T-helper 17 cell (primary cell): ENCODE measurements at places on chromosomes 1 and 21.

DNA sequence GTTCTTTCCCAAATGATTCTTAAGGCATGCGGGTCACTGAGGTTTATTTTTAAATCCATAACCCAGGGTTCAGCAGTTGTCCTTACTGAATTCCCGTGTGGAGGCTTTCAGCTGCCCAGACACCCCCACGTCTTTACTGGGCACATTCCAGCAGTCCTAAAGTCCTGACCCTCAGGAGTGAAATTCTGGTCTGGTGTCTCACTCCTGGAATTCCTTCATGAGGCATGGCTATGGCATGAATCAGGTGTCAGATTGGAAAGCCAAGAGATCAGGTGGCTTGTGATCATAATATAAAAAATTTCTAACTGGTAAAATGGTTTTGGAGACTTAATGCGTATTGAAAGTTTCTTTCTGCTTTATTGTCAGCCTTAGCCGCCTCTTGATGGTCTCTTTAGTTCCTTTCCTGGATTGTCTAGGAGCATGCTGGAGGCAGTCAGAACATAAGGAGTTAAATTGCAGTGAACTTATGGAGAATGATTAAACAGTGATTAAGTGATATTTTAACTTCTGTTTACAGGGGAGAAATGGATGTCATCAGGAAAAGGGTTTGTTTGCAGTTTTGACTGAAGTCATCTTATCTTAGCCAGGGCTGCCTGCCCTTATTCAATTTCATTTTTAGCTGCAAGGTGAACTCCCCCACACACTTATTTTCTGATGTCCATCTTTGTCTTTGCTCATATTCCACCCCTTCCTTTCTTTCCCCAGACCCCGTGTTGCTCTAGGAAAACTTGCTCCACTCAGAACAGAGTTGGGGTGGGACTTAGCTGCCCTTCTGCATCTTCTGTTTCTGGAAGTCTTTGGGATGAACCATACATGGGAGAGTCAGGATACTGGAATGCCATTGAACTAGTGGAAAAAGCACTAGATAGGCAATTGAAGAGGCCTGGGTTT lies 25.7 kb upstream of the MACF1 start:
- DNase-seq, result no peak

DNA sequence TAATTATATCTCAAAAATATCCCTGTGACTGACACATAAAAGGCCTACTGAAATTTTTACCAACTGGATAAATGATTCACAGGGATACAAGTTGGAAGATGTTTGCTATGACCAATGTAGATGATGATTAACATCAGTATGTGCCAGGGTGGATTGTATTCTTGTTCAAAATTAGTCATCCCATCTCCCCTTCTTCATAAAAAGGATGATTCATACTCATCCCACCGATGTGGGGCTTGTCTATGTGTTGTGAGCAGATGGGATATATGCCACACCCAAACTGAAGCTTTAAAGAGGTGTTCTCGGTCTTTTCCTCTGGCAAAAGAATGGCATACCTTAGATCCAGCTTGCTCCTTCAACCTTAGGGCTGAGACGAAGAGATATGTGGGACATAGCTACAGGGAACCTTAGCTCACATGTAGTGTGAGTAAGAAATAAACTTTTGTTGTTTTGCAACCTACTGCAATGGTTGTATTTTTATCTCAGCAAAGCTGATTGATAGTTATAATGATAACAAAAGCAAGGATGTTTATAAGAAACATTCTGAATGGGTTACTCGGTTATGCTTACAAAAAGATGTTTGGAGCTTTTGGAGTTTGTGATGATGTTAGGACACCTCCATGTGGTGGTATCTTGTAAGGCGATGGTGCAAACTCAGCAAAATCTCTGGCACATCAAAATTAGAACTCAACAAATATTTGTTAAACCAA lies 29.4 kb downstream of the SPATA17 start:
- no peak for DNase-seq

- no peak for DNase-seq
These were observed 25.0 kb downstream of the LAMB3 start for GRCh38 chr1:209627027-209627731.

GRCh38 chr21:41666641-41667081 lies 100.2 kb downstream of the RIPK4 start:
- no peak for DNase-seq

- no peak for DNase-seq
These were observed 13.1 kb downstream of the FAM78B start for GRCh38 chr1:166153525-166154314.

DNA sequence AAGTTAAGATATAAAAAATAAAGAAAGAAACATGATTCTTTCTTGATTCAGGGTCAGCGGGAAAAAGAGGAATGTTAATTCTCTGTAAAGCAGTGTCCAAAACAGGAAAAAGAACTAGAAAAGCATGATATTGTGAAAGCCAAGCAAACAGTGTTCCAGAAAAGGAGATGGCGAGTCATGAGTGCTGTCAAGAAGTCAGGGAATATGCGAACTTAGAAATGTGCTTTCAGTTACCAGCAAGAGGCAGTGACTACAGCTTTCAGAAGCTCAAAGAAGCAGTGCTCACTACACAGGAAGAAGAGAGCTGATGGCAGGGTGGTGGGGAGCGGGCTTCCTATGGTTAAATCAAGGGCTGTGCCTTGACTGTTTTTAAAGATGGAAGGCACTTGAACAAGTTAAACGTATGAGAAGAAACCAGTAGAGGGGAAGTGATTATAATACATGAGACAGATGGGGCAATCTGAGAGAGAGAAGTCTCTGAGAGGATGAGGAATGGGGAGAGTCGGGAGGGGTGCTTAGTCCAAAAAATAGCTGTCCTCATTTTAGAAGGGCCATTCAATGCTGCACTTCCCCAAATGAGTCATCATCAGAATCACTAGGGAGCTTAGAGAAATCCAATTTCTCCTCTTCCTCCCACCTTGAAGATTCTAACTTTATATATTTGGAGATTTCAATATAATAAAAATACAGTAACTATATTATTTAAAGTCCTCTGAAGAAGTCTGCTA lies 90.4 kb downstream of the KCNK1 start:
- DNase-seq, result no peak

DNA sequence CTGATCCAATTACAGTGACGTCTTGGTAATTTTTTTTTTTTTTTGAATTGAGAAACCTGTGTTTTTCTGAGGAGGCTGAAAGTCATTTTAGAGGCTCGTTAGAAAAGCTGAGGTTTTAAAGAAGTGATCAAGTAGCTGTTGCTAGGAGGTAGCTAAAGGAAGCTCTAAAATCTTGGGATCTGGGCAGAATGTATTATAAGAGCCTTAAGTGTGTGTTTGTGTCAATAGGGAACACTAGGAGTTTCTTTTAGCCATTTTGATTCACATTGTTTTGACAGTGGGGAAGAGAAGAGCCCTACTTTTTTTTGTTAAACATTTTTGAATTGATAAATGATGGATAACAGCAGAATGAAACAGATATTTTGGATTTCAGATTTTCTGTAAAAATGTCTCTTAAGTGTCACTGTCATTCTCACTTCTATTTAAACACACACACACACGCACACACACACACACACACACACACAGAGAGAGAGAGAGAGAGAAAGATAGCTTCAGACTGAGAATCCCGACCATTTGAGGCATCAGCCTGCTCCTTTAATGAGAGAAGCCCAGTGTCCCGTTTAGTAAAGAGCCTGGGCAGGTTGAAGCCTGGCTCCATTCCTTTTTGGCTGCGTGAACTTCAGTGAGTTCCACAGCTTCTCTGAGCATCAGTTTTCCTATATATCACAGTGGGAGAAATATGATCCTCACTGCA lies 79.1 kb upstream of the GPR88 start:
- no peak for DNase-seq

- no peak for DNase-seq
These were observed 511 bp upstream of the INPP5B start for GRCh38 chr1:37947364-37947763.
